Activated gamma-delta T cell treated with anti-CD3 and anti-CD28 coated beads, Interleukin-2, amount 50 U/mL, for 16 hours (primary cell): ENCODE measurements at places on chromosomes 12 and 14.

GRCh38 chr14:98692832-98693231 lies 579.2 kb downstream of the BCL11B start:
- DNase-seq: no peak

DNA sequence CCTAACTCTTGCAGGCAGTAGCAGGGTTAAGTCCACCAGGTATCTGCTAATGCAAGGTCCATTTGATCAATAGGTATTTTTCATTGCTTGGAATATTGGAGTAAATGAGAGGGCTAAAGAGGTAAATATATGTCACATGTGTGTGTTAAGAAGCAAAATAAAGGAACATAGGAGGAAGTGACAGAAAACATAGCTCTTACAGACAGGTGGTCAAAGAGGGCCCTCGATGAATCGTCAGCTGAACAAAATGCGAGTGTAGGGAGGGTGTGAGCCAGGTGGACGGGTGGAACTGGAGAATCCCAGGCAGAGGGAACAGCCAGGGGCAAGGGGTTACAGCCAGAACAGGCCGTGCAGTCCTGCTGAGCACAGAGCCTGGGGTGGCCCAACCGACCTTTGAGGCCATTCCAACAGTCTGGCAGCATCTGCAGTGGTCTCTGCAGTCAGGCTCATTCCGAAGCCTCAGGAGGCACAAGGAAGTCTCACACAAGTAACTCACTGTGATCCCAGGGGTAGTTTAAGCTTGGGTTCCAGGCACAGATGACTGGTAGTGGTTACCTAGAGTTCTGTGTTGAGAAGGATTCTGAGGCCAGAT lies 43.2 kb downstream of the CCDC88C start:
- no peak for DNase-seq

DNA sequence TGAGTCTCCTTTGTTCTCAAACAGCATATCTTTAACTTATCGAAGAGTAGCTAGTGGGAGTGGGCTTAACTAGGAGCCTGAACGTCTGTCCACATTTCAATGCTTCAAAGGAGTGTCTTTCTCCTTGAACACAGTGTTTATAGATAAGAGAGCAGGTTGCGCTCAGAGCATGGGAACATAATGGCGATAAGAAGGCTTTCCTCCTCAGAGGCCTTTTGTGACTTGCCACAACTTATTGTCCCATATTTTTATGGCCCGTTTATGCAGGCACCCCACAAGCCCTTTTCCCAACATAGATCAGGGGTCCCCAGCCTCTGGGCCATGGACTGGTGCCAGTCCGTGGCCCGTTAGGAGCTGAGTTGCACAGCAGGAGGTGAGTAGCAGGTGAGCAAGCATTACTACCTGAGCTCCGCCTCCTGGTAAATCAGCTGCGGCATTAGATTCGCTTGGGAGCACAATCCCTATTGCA lies 2.6 kb upstream of the DDX47 start:
- DNase-seq: no peak

DNA sequence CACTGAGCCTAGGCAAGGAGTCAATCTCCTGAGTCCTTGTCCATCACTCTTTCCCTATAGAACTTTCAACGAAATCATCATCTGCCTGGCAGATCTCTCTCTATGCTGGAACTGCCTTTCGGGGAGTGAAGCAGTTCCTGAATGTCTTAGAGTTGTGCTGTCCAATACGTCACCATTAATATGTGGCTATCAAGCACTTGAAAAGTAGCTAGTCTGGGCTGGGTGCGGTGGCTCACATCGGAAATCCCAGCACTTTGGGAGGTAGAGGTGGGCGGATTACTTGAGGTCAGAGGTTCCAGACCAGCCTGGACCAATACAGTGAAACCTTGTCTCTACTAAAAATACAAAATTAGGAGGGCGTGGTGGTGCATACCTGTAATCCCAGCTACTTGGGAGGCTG lies 35.1 kb downstream of the NRDE2 start:
- DNase-seq: no peak

- no peak for DNase-seq
Observed at GRCh38 chr12:12897302-12897701, 5.9 kb downstream of the GPRC5A start.

- DNase-seq: no peak
Observed at GRCh38 chr12:48687592-48687991, 5.6 kb upstream of the KANSL2 start.

GRCh38 chr14:96568621-96569020 lies 66.4 kb downstream of the PAPOLA start:
- no peak for DNase-seq

GRCh38 chr14:80679273-80679672 lies 262.3 kb downstream of the CEP128 start:
- no peak for DNase-seq

- no peak for DNase-seq
Observed at GRCh38 chr14:76236172-76237130, 84.7 kb downstream of the GPATCH2L start.

- DNase-seq: no peak
Observed at GRCh38 chr14:54803926-54804537, 98.6 kb downstream of the GCH1 start.

DNA sequence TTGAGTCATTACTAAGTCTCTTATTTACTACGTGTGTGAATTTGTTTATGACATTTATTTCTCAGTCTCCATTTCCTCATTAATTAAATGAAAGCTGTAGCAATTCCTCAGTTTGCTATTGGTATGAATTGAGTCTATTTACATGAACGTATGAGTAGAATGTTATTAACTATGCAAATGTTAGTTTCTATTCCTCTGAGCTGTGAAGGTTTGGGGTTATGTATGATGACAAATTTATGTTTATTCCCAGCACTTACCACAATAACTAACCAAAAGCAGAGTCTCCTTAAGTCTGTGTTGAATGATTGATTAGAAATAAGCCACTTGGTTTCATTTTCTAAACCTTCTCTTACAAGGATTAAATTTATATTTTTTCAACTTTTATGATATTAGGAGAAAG lies 1340.9 kb downstream of the FSCB start:
- no peak for DNase-seq

GRCh38 chr14:70188659-70189455 lies at the start of gene SLC8A3:
Gene SLC8A3 (minus strand): TSS chr14:70188951. CDS start chr14:70168422, 20,529 bp downstream.
- no peak for DNase-seq

DNA sequence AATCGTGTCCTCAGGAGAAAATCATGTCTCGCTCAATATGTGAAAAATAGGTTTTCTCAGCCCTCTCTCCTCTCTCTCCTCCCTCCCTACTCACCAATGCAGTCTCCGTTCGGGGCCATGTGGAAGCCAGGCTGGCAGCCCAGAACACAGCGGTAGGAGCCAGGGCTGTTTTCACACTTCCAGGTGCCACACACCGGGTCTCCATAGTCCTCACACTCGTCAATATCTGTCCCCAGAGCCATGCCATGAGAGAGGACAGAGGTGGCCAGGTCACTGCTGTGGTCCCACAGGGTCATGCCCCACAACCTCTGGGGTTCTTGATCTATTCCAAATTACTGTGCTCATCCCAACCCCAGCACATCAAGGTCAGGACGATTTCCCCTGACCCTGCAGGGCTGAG lies 13.5 kb downstream of the ISCA2 start:
- DNase-seq: no peak

GRCh38 chr14:100838493-100839314 lies 12.8 kb downstream of the MEG3 start:
- DNase-seq: no peak

GRCh38 chr12:11717519-11717961 lies 68.1 kb downstream of the ETV6 start:
- no peak for DNase-seq

DNA sequence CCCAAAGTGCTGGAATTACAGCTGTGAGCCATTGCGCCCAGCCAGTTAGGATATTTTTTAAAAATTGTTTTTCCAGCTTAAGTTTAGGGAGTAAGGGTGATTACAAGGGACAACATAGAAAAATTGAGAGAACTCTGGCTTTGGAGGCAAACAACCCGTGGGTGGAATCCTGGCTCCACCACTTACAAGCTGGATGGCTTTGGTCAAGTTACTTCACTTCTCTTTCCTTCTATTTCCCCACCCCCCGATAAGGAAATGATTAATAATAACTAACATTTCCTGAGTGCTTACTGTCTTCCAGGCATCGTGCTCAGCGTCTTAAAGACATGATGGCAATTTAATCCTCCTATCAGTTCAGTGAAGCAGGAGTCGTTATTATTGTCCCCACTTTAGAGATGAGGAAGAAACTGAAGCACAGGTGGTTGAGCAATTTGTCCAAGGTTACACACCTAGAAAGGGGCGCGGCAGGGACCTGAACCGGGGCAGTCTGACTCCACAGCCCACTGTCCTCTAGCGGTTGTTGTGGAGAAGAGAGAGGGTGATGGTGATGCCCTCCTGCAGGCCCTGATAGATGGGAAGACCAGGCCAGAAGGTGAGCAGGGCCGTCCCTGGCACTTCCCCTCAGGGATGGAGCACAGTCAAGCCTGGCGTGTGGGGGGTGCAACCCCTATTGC lies 16.7 kb upstream of the FAIM2 start:
- DNase-seq: no peak

DNA sequence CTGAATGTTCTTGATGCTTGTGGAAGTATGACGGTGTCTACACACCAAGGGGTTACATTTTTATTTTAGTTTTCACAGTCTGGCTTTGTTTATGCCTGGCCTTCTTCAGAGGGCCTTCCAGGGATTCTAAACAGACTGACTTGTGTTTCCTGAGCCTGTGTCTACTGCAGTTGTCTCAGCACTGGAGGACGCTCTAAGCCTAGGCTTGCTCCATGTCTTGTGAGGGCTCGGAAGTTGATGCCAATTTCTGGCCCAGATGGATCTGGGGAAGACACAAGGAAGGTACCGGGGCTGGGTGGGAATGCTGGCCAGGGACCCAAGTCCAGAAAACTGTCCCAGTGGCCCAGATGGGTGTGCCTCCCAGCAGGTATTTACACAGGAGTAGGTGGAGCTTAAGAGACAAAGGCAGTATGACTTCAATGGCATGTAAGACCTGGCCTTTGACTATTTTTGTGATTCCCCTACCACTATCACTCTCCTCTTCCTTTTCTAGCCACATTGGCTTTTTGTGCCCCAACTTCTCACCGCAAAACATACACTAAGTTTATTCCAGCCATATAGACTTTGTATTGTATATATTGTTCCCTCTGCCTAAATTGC lies 56.9 kb downstream of the GPR137C start:
- no peak for DNase-seq

- DNase-seq: no peak
Observed at GRCh38 chr12:77767756-77768343, 62.8 kb upstream of the NAV3 start.

- no peak for DNase-seq
Observed at GRCh38 chr12:20472102-20472782, 103.9 kb downstream of the PDE3A start.

GRCh38 chr12:7264538-7264937 lies 39.3 kb upstream of the ACSM4 start:
- DNase-seq: no peak

- DNase-seq: no peak
Observed at GRCh38 chr12:69546693-69547438, 38.4 kb upstream of the CCT2 start.

DNA sequence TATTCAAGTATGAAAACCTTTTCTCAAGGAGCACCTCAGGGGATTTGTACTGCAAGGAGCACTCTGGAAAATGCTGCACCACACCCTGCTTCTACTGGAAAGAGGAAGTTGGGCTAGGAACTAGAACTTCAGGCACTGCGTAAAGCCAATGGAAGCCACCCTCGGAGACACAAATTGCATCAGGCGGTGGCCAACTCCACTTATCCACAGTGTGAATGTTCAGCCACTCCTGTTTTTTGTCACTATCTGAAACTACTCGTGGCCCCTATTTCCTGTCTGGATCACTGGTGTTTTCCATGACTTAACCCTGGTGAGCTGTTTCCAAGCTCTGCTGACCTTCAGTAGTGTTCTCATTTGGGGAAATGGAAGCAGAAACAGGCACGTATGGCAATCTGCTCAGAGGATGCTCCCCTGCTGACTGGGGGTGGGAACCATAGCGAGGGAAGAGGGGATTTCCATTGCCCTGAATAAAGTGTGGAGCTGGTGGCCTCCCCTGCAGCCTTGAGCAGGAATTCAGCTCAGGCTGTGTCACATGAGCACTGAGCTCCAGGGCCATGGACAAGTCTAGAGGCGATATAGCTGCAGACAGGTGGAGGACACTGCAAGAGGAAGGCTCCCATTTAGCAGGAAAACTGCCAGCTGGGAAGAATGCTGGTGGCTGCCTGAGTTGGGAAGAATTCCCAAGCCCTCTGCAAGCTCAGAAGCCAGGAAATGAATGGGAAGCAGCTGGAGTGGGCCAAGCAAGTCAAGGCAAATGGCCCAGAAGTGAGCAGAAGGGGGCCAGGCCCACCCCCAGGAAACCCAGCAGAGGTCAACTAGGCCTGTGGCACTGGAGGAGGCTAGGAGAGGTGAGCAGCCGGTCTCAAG lies 50.5 kb upstream of the RAP1B start:
- DNase-seq: no peak

DNA sequence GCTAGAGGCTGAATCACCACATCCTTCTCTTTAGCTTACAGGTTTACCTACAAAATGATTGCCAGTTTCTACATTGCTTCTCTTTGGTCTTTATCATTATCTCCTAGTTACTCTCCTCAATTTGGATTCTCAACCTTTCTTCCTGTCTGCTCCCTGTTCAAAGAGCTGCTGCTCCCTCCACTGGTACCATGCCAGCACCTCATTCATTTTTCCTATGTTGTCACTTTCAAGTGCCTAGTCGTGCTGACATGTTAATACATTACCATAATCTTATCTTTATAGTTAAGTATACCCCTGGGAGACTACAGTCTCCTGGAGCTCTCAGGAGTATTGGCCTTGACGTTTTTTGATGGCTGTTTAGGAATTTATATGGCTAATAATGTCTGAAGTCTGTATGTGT lies 14.2 kb downstream of the FRS2 start:
- no peak for DNase-seq
